ENCODE measurements at places on chromosomes 3 and 15.

GRCh38 chr3:66076861-66077470, 38.2 kb upstream of the MAGI1 start:
- no peak for DNase-seq

- no peak for DNase-seq
These were observed 470.2 kb upstream of the TPRG1 start for GRCh38 chr3:188701485-188701969.

DNA sequence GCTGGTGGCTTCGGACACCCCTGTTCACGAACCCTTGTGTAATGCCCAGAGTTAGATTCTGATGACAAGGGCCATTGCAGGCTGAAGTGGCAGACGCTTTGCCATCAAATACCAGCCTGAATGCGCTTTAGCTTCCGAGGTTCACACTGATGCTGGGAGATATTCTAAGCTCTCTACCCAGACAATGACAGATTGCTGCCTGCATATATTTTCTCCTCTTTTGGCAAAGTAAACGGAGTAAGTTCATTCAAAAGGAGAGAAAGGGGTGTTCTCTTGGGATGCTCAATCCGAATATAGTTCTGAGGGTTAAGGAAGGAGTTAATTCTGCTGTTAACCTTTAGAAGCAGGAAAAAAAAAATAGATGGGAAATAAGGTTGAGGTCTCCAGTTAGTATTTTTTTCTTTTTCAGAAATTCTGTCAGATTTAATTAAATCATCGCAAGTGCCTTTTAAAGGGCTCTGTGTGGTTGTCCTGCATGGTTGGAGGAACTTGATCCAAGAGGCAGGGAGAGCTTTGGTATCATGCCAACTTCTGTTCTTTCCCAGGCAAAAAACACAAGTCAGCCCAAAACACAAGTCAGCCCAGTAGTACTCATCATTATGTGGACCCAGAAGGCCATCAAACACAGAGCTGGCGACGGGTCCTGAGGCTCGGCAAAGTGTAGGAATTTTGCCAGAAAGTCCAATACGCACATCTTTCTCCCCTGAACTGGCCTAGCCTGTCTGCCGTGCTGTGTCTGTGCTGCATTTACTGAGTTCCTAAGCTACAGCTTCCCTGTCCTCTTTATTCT, 70.9 kb upstream of the ST8SIA2 start:
- DNase-seq: no peak

GRCh38 chr15:61084944-61085367, 144.1 kb downstream of the RORA start:
- no peak for DNase-seq

DNA sequence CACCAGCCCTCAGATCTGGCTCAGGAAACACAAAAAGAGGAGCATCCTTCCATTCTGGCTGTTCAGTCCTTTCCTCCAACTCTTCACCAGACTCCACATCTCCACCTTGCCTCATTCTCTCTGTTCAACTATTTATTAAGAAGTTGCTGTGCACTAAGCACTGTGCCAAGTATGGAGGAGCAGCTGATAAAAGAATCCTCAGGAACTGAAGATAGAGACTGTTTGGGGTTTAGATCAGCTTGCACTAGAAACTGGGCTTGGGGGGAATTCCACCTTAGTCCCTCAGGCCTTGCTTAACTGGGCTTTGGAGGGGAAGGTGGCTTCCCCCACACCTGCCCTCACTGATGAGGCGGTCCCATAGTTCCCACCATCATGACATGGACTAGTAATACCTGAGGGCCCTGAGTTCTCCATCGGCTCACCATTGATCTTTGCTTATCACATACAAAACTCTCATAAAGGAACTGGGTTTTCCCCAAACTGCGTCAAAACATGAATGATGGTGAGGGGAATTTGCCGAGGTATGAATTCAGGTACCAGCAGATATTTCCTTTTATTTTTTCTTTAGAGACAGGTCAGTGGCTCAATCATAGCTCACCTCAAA, 1.7 kb upstream of the CCR8 start:
- DNase-seq: peak; percentile 27

DNA sequence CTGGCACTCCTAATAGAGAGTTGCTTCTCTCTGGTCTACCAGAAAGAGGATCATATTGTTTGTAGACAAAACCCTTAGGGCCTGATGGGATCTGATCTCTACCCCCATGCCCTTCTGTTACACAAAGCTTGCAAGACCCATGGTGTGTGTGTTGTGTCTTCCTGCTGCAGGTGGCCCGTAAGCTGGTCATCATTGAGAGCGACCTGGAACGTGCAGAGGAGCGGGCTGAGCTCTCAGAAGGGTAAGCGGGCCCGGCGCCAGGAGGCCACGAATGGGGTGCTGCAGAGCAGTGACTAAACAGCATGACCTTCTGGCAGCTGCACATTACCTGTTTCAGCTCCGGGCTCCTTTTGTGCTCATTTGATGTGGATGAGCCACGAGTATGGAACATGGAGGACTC, 18.2 kb downstream of the TPM1 start:
- DNase-seq: no peak

DNA sequence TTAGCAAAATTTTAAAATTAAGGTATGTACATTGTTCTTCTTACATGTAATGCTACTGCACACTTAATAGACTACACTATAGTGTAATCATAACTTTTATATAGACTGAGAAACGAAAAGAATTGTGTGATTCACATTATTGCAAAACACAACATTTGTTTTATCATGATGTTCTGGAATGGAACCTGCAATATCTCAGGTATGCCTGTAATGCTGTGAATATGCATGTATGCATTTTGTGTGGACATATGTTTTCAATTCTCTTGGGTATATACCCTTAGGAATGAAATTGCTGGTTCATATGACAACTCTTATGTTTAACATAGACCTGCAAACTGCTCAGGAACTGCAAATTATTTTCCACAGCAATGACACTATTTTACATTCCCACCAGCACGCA, 38.6 kb upstream of the TJP1 start:
- no peak for DNase-seq

DNA sequence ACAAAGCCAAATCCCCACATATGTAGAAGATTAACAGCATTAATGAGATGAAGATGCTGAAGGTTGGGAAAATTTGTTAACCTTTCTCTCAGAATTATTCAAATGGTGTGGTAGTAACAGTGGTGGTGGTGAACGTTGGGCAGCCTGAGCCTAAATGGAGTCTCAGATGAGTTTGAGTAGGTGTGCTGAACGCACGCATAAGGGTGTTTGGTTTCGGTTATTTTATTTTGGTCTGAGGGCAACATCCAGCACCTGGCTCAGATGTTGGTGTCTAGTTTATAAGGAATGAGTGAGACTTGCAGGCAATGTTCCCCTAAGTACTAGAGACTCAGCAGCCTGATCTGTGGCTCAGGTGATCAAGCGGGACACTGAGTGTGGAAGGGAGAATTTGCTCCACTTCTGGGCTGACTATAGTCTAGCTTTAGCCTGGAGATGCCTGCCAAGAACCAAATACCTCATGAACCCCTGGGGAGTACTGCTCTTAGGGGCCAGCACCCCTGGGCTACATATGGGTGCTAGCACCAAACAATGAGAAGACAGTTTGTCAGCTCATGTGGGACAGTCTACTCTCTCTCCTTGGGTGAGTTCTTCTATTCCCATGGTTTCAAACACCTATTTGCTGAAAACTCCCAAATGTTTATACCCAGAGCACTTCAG, 39.5 kb upstream of the ATP2C1 start:
- DNase-seq: no peak

GRCh38 chr3:42988566-42988965, 9.5 kb downstream of the GASK1A start:
- DNase-seq: no peak

DNA sequence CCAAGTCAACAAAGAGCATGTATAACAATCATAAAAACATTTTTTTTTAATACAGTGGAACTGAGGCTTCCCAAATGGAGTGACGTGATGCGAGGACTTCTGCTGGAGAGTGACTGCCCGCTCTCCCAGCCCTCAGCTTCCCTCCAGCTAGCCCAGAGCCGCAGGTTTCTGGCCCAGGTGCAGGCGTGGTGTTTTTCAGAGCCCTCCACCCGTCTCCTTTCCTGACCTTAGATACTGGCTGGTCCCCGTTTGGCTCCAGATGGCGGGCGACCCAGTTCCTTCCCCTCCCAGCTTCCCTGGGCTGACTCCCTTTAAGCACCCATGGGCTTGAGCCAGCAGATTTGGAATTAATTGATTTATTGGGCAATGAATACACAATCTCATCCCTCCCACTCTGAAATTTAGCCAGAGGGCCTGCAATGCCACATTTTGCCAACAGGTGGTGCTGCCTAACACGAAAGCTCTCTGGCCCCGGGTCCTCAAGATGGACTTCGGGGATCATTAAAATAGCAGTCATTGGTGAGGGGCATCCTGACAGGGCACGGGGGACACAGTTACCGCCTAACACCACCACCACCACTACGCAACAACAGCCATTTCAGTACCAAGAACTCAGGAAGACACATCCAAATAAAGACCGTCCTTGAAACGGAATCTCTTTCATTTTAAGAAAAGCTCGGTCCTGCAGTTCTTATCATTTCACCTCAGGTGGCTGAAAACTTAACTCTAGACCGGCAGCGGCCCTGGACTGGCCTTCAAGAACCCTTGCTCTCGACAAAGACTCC, 47.5 kb upstream of the MUC4 start:
- DNase-seq: peak; percentile 91

DNA sequence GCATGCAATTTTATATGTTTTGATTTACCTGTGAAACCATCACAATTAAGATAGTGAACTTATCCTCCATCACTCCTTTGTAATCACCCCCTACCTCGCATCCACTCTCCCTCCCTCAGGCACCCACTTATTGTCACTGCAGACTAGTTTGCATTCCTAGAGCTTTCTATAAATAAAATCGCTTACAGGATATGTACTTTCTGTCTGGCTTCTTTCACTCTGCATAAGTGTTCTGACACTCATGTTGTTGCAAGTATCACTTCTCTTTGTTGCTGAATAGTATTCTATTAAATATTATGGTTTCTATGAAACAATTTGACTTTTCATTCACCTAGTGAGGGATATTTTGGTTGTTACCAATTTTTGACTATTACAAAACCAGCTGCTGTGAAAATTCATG, 139.3 kb downstream of the RSRC1 start:
- DNase-seq: no peak

GRCh38 chr15:43279496-43279895, 12.8 kb upstream of the TGM5 start:
- no peak for DNase-seq
